ENCODE measurements at places on chromosomes 12 and 14.

DNA sequence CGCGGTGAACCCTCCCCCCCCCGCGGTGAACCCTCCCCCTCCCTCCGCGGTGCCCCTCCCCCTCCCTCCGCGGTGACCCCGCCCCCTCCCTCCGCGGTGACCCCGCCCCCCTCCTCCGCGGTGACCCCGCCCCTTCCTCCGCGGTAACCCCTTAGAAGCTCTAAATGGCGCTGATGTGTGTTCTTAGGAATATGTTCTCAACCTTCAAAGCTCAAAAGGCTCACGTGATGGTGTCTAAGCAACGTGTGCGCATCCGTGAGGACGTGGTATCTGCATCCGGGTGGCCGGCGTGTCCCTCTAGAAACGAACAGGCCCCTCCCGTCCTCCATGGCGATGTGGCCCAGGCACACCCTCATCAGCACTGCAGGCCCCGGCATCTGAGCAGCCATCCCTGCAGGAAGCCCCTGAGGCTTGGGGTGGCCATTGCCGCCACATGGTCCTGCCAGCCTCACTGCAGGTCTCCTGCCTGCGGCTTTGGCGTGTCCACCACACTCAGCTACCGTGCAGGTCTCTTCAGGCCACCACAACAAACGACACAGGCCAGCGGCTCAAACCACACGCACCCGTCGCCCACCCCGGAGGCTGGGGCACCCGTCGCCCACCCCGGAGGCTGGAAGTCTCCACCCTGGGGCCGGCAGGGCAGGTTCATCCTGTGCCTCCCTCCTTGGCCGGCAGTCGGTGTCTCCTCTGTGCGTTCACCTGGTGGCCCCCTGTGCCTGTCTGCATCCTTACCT lies 14.5 kb upstream of the FBRSL1 start:
- no peak for DNase-seq

- DNase-seq: peak; percentile 72
Observed at GRCh38 chr12:49336645-49337584, at the start of gene C1QL4. Gene C1QL4, minus strand, starts transcription at chr12:49337188. Its CDS starts 711 bp downstream, at chr12:49336477.

- no peak for DNase-seq
Observed at GRCh38 chr12:34051486-34051885, 29.2 kb downstream of the ALG10 start.

DNA sequence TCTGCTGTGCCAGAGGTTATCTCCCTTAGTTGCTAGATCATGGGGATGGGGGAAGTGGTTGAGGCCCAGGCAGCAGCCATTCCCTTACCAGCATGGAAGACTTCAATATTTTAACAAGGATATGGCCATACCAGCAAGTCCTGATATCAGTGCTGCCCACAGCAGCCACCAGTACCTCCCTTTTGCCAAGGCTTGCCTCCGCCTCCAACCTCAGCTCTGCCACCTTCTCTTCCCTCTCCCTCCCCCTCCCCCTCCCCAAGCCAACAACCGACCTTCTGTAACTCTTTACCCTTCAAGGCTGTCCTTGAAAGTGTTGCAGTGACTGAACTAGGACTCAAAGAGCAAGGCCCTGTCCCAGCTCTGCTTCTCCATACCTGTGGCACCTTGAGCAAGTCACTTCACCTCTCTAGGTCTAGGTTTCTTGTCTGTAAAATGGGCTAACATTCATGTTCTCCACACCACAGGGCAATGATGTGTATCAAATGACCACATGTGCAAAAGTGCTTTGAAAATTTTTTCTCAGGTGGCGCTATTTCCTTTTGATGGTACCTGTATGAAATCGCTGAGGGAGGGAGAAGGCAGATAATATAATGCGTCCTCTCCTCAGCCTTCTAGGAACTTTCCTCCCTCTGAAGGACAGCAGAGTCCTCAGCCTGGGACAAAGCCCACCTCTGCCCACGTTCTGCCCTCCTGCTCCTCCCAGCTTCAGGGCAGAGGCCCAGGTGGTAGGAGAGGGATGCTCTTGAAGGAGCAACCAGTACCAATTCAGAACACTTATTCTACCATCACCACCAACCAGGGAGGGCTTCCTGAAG lies 14.7 kb downstream of the PLEKHG6 start:
- no peak for DNase-seq

- no peak for DNase-seq
Observed at GRCh38 chr12:119911182-119911581, 34.1 kb upstream of the CIT start.

- no peak for DNase-seq
Observed at GRCh38 chr12:16972923-16973770, 367.2 kb upstream of the LMO3 start.

DNA sequence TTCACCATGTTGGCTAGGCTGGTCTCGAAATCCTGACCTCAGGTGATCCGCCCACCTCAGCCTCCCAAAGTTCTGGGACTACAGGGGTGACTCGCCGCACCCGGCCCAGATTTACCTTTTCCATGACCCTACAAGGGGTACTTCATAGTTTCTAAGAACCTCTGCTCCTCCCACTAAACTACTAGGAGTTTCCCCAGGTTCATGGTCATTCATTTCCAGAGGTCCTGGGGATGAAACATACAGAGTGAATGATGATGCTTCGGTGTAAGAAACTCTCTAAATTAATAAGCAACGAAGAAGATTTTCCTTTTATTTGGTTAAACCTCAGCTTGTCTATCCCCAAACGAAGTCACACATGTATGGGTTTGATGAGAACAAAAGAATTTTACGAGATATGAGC lies 56.9 kb downstream of the AMN start:
- no peak for DNase-seq

DNA sequence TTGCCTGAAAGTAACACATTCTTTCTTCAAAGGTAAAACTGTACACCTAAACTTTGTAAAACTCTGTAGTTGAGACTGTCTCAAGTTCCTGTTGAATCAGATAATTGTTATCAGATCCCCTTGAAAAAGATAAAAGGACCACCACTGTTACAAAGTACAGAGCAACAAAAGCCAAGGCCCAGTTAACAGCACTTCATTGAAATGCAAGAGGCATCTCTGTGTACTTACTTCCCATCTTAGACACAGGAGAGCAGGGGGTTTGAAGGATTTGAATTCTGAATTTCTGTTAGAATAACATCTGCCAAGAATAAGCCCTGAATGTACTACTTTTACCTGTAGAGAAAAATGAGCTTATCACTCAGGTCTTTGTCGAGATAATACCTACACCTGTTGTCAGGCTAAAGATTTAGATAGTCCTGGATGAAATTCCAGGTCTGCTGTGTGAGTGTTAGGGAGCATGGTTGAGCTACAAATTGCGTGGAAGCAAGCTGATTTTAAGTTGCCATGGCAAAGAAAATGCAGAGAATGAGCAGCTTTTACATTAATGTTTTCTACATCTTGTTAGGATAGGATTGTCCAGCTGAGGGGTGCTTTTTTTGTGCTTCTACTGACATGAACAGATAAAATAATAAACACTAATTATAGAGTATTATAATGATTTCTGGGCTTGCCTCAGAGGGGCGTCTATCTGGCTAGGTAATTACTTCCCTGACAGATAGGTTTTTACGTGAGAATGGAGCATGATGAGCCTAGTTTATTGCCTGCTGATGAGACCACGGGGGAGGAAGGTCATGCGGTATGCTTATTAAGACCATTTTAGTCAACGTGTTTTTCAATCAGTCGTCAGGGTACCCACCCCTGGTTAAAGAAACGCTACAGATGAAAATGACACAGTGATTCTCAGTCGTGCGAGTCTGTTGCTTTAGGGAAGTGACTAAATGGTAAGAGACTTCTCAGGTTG lies 309.2 kb downstream of the PAWR start:
- no peak for DNase-seq

- no peak for DNase-seq
Observed at GRCh38 chr14:65100922-65101541, 1.3 kb downstream of the MAX start.

GRCh38 chr12:130606231-130606630 lies 109.9 kb downstream of the RIMBP2 start:
- no peak for DNase-seq

GRCh38 chr14:68144051-68144681 lies 324.6 kb downstream of the RAD51B start:
- no peak for DNase-seq

GRCh38 chr12:3199551-3200031 lies 122.4 kb downstream of the TSPAN9 start:
- DNase-seq: no peak
